Activated T-cell treated with anti-CD3 and anti-CD28 coated beads for 48 hours (primary cell): ENCODE measurements at places on chromosomes 2 and 18.

DNA sequence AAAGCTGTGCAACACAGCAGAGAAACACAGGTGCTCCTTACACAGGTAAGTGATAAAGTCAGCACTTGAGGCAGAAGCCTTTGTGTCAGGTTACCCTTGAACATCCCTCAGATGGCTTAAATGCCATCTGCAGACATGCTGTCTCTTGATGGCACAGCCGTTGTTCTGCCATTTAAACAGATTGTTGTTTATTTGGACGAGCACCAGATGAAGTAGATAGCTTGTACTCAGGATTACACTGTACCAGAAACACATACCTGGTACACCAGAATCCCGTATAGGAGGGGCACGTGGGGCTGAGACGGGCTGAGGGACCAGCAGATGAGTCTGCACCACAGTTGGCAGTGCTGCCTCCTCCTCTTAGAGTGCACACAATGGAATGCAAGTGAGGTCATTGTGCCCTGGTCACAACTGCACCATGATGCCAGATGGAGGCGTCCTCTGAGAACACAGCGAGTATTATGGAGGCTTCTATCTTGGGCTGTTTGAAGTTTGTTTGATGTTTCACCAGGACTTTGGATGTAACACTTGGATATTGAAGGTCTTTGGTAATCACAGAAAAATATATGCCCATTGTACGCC lies 143.0 kb downstream of the TANC1 start:
- DNase-seq = no peak

GRCh38 chr18:72235422-72235821 lies 308.7 kb downstream of the CBLN2 start:
- DNase-seq = no peak

GRCh38 chr2:127051116-127052056 lies 55.6 kb downstream of the BIN1 start:
- no peak for DNase-seq

DNA sequence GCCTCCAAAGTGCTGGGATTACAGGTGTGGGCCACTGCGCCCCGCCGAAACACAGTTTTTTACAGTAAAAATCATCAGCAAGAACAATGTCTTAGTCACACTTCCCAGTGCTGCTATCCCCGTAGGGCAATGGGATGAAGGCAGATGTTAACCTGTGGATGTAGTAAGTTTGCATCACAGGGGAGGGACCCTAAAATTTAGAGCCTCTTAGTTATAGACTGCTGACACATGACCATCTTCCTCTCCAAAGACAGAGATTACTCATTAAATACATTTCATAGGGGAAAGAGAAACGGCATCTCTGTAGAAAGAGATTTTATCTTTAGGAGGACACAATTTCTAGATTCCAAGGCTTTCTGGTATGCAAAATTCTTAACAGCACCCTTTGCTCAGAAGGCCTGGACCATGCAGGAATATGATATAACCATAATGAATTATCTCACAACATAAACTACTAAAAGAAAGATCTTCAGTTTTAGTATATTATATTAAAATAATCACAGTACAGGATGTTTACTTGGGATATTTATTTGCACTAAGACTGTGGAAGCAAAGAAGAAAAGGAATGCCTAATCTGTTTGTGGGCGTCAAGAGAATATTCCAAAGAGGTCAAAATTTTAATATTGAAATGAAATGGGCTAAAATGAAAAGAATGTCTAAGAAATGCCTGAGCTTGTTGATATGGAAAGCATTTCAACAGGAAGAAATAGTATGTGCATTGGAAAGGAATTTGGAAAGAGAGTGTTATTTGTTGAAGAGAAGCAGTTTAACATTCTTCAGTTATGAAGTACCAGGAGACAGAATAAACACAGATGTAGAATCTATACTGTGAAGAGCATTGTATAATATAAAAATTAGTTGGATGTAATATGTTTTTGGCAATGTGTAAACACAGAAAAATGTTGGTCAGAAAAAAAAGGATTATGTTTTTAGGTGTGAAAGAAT lies 1228.3 kb upstream of the CHAC2 start:
- DNase-seq = no peak

DNA sequence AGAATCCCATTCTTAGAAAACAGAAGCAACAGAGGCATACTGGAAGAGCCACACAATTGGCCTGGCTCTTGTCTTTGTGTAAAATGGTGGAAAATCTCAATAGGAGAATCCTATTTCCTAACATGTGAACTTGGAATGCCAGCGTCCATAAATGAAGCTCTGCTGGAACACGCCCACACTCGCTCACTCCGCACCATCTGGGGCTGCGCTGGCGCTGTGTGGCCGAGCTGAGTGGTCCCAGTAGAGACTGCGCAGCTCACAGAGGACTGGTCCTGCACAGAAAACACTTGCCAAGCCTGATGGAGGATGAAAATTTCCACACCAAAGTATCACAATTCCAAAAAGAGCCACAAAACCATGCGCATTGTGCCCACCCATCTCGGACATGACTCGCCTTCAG lies 56.2 kb downstream of the PXDN start:
- DNase-seq = no peak

- DNase-seq = no peak
These were observed 63.4 kb downstream of the NYAP2 start for GRCh38 chr2:225462945-225463344.

DNA sequence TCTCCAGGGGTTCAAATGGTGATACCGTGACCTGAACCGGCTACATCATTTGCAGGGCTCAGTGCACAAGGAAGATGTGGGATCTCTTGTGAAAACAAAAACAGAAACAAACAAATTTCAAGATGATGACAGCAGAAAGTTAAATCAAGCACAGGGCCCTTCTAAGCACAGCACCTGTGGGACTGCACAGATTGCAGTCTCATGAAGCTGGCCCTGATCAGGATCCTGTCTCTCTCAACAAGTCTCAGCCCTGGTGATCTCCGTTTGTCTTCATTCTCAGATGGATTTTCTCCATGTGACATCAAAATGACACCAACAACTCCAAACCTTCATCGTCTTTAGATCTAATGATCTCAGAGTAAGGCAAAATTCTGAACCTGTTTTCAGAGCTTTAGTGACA lies 39.7 kb downstream of the LTBP1 start:
- no peak for DNase-seq

DNA sequence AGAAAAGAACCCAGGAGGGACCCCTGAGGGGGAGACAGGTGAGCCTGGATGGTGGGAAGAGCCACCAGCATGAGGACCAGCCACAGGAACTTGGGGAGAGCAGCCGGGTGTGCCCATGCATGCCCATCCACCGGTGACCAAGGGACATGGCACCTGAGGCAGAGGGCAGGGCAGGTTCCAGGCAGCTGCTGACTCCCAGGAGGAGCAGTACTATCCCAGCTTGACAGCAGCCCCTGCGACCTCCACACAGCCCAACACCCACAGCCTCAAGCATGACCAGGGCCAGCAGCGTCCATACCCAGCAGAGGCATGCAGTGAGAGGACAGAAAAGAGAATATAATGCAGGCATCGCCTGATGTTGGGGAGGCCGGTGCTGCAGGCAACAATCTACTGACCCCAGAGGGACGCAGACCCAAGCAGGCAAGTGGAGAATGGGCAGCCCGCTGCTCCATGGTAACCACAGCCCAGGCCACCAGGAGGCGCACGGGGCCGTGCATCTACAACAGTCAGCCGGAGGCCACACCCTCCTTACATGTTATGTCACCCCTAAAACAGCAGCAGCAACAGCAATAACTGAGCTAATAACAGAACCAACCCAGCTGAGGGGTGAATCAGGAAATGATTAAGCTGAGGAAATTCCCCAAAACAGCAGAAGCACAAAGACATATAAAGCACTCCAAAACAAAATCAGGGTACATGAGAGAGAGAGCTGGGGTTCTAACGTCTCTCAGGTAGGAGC lies 44.1 kb downstream of the ANKMY1 start:
- DNase-seq = peak; percentile 75

DNA sequence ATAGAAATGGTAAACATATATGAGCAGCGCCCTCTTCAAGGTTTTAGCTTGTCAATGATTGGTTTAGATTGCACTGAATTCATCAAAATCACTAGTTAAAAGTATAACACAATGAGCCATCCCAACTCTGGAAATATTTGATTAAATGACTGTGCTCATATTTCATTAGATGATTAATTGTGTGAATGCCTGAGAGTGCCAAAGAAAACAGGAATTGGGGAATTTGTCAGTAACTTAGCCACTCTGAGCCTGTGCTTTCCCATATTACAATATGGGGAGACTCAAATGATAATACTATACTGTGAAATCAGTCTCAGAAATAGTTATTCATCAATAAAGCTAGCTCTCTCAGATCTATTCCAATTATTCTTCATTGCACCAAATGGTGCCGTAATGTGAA lies 2087.6 kb upstream of the CELF4 start:
- no peak for DNase-seq

DNA sequence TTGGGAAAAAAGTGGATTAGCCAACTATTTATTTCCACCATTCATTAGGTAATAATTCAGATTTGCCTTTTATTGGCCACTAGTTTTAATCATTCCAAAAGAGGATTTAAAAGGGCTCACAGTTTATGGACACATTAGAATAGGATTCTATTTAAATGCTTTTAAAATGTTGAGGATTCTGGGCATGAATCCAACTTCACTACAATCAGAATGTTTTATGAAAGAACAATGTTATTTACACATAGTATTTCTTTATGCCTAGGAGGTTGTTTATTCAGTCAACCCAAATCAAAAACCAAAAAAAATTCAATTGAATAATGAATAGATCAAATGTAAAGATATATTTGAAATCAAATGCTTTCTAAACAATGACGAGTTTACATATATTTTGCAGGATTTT lies 232.2 kb downstream of the GULP1 start:
- no peak for DNase-seq

GRCh38 chr18:36688020-36688965 lies 140.5 kb downstream of the TPGS2 start:
- peak; percentile 35 for DNase-seq

DNA sequence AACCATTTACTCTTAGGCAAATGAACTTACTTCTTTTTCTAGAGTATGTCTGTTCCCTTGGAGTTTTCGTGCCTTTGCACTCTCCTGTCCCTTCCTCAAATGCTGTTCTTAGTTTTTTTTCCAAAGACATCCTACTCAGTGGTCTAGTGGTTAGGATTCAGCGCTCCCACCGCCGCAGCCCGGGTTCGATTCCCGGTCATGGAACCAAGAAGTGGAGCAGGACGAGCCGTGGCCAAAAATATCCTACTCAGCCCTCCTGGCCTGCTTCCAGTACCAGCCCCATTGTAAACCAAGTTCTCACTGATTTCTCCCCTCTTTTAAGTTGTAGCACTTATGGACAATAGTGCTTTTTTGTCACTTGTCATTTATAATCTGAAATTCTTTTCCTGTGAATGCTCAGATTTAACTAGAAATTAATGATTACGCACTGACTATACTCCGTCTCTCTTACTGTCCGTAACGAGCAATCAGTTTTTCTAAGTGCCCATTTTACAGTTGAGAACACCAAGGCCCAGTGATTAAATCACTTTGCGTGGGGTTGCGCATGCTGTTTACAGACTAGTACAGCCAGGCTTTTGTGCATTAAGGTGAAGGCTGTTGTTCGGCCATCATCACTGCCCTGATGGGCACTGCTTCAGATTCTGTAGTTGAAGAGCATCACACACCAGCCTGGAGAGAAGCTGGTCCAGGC lies 17.9 kb downstream of the GREB1 start:
- no peak for DNase-seq

- no peak for DNase-seq
These were observed 34.3 kb downstream of the CIB4 start for GRCh38 chr2:26606847-26607190.

- DNase-seq = no peak
These were observed 61.5 kb downstream of the G6PC2 start for GRCh38 chr2:168962636-168963035.

DNA sequence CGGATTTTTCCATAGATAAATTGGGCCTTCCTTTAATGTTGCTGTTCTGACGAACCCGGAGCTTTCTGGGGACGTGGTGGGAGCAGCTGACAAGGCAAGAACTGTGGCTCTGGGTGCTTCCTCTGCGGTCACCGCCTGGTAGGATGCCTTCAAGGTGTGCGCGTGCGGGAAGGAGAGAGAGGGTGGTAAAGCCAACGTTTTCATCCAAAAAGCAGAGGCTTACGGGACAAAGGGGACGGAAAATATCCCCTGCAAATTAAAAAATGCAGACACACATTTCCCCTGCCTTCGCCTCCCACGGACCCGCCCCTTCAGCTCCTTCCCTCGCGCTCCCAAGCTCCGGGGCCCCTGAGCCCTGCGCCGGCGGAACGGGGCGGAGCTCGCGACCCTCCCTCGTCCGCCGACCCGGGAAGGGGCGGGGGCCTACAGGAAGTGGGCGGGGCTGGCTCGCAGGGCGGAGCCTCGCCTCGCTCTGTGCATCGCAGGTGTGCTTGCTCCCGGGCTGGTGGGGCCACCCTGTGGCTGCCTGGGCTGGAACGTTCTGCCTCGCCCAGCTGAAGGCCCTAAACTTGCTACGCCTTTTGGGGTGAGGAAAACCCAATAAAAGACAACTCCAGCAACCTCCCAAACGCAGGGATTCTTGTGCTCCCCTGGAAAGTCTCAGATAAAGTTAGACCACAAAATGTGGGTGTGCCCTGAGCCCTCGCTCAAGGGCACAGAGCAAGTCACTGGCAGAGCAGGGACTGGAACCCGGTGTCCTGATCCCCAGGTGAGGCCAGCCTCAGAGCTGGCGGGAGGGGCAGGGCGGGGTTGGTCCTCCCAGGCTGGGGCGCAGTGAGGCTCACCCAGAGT lies 25.4 kb upstream of the SLC66A3 start:
- DNase-seq = peak; percentile 70

DNA sequence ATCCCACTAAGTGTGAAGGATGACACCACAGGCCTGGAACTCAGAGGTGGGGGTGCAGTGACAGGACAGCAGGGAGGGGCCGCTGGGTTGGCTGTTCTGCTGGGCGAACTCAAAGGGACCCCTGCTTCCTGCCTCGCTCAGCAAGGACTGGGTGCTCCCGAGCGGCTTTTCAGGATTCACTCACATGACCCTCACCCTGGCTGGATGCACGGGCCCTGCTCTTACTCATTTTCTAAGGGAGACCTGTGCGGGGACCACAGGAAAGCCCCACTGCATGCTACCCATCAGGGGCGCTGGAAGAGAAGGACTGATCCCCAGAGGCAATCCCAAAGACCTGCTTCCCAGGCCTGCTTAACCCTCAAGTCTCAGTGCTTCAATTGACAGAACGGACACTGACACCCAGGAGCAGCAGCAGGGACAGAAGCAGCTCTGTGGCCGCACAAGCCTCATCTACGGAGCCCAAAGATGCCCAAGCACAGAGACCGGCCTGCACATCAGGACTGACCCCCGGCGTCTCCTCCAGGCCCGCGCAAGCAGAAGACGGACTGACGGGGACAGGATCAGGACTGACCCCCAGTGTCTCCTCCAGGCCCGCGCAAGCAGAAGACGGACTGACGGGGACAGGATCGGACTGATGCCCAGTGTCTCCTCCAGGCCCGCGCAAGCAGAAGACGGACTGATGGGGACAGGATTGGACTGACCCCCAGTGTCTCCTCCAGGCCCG lies 29.6 kb downstream of the THAP4 start:
- no peak for DNase-seq

DNA sequence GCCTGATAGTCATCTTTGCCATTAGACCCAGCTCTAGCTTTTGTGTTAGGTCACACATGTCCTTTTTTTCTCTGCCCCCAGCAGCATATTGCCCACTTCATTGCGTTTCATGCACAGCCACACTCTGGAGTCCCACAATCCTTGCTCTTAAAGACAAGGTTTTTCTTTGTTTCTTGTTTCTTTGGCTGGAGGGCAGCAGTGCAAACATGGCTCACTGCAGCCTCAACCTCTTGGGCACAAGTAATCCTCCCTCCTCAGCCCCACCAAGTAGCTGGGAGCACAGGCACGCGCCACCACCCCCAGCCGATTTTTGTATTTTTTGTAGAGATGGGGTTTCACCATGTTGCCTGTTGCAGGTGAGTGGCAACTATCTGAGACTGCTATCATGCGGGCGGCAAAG lies 16.9 kb upstream of the PAPOLG start:
- DNase-seq = no peak
